Upper lobe of left lung (tissue), 6 donors: ENCODE measurements at places on chromosomes 13 and 19. TPM values are rescaled to one million over a fixed set of nuclear protein-coding genes. Genes with fewer than 3 reads are reported as not detected.

DNA sequence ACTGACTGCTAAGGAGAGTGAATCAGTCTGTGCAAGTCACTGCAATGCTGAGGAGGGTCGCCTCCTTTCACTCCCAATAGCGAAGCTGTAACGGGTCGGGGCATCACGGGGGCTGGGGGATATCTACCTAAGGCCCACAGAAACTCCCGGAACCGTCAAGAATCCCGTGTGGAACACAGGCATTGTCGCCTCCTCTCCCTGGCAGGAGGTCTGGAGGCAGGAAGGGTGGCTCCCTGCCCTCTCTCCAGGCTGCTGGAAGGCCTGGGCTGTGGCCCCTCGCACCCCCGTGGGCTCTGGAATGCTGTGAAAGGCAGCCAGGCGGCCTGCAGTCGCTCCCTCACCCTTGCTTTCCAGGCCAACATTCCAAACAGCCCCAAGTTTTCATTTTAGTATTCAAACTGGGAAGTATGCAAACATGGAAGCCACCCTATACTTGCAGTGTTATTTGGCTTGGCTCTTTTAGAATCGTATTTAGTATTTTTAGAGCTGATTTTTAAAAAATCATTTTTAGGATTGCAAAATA lies 109.4 kb downstream of the CRYL1 start:
- peak; percentile 17 for DNase-seq

DNA sequence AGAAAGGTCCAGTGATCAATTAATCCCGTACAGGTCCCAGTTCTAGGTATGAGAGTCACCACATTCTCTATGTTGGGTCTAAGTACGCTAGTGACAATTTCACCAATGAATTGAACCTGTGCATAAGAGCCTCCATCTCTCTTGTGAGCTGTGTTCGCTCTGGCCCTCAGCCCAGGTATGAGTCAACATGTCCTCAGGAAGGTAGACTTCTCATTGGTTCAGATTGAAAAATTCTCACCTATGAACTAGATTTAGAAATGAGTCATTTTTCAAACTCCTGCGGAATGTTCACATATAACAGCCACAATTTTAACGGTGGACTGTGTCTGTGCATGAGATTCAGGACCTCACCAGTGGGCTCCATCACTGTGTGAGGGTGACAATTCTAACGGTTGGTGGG lies 12.7 kb upstream of the ZNF43 start:
- no peak for DNase-seq

The RFPL4AL1 gene
- total RNA-seq: not detected

The GPX4 gene
- total RNA-seq: 370 TPM

DNA sequence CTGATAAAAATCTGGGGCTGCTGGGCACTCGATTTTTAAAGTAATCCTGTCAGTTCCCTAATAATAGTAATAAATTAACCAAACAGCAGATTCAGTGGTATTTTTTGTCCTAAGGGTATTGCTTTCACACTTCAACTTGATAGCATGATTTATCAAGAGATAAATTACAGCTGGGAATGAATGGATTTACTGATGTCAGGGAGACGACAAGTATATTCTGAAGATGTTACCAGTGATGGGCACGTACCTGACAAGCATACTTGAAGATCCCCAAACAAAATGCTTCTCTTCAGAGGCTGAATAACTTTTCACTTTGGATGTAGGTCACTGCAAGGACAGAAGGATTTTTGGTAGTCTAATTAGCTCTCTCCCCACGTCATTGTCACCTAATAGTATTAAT lies 82.0 kb downstream of the OLFM4 start:
- DNase-seq: no peak

- no peak for DNase-seq
Measured at GRCh38 chr13:28485551-28485950, 9.4 kb downstream of the FLT1 start.

The POU2F2 gene
- total RNA-seq: 1.3 TPM

DNA sequence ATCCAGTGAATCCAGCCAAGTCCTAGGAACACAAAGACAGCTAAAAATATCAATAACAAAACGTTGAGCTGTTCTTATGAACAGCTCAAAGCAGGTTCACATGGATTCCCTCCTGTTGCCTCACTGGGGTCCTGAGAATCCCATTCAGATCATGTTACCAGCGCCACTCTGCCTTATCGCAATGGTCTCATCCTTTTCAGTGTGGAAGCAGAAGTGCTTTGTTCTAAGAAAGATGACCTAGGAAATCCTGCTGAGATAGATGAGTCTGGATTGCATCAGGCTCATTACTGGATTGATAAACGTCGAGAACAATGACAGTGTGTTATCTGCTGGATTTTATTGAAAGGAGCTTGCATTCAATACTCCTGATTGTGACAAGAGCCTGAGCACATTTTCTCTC lies 87.0 kb downstream of the SLAIN1 start:
- DNase-seq: no peak

- DNase-seq: no peak
Measured at GRCh38 chr13:100552755-100553154, 35.8 kb downstream of the GGACT start.

- DNase-seq: peak; percentile 68
Measured at GRCh38 chr19:45097776-45098520, 5.0 kb downstream of the PPP1R37 start.

The TJP3 gene
- 46.3 TPM for total RNA-seq

- no peak for DNase-seq
Measured at GRCh38 chr13:110061270-110061669, 245.7 kb downstream of the COL4A1 start.

- peak; percentile 53 for DNase-seq
Measured at GRCh38 chr13:110475550-110476219, 85.8 kb downstream of the RAB20 start.

The CYP4F8 gene
- not detected for total RNA-seq

DNA sequence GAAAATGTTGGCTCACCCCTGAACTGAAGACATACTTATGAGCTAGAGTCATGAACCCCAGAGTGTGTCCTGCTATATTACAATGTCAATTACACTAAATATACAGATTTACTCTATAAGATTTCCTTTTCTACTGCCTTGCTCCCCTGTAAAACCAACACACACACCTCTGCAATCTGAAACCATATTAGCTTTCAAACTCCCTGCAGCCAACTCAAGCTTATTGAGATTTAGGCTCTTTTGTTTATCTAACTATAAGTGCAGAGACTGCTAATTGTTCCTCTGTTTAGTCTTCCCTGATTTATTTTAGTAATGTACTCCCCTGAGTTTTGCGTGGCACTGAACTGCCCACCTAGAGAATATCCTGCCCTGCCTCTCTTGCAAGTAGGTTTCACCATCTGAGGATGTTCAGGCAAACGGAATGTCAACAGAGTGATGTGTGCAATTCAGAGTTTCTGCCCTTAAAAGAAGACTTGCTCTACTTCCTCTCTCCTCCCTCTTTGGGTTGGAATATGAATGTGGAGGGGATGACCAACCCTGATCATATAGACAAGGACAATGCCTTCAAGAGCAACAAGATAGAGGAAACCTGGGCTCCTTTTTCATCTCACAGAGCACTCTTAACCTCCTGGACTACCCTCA lies 22.3 kb downstream of the FAM216B start:
- no peak for DNase-seq

DNA sequence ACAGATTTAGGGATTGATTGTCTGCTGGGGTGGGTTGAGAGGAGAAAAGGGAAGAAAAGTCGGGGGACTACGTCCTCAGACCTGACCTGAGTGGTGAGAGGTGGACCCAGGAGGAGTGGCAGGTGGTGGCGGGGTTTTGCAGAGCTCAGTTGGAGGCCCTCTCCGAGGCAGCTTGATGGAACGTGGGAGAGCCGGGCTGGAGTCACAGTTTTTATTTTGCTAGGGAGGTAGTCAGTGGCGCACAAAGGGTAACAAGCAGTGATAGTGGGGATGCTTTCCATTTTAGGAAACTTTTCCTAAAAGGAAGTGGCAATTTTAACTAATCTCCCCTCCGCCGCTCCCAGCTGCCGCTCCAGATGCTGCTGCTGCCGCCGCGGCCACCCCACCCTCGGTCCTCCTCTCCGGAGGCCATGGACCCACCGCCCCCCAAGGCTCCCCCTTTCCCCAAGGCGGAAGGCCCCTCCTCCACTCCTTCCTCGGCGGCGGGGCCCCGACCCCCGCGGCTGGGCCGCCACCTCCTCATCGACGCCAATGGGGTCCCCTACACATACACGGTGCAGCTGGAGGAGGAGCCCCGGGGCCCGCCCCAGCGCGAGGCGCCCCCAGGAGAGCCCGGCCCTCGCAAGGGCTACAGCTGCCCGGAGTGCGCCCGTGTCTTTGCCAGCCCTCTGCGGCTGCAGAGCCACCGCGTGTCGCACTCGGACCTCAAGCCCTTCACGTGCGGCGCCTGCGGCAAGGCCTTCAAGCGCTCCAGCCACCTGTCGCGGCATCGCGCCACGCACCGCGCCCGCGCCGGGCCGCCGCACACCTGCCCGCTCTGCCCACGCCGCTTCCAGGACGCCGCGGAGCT lies 1.1 kb upstream of the ZNF581 start:
- DNase-seq: peak; percentile 89

DNA sequence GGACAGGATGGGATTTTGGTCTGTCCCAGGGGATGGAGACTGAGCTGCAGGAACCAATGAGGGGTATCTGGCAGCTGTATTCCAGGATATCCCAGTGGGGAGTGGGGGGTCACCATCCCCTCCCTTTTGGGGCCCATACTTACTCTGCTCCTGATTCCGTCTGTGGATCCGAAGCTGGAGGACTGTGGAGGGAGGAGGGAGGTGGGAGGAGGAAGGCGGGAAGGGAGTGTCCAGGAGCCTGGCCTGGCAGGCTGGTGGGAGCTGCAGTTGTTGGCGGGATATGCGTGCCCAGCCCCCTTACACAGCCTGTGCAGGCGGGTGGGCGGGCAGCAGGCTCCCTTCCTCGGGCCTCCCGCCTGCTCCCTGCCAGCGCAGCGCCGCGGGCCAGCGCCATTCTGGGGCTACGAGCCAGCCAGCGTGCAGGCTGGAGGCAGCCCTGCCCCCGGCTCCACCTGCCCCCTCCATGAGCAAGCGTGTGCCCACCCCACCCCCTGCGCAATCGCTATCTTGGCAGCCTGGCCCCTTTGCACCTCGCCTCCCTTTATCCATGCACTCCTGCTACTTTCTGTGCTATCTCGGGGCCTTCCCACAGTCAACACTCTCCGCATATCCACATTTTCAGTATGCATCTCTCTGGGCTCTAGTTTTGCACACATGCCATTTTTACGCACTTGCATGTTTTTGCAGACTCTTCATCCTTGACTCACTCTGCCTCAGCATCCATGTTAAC lies 2.8 kb downstream of the MAMSTR start:
- no peak for DNase-seq

GRCh38 chr13:31801088-31801487 lies 61.8 kb downstream of the RXFP2 start:
- DNase-seq: no peak

The ZNF575 gene
- 1.9 TPM for total RNA-seq

DNA sequence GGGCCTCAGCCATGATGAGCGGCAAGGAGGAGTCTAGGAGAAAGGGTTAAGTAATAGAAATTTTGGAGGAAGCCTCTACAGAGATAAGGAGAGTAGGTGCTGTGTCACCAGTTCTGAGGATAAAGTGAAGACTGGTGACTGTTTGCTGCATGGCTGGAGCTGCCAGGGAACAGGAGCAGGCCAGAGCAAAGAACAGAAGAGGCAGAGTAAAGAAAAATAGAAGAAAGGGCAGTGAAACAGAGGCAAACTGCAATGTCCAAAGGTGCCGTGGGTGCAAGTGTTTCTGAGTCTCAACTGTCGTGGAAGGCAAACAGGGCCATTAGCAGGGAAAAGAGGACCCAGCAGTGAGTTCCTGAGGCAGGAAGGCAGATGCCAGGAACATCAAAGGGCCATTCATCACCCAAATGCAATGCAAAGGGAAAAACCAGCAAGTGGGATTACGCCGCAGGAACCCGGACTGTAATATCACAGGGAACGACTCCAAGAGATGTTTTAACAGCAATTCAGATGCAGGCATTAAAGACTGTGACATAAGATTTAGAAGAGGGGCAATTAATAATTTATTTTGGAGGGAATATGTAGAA lies 318.3 kb downstream of the FOXO1 start:
- no peak for DNase-seq

GRCh38 chr19:57949296-57949695 lies 1.8 kb upstream of the ZNF256 start:
- DNase-seq: no peak

The LIN37 gene
- 14.7 TPM for total RNA-seq

DNA sequence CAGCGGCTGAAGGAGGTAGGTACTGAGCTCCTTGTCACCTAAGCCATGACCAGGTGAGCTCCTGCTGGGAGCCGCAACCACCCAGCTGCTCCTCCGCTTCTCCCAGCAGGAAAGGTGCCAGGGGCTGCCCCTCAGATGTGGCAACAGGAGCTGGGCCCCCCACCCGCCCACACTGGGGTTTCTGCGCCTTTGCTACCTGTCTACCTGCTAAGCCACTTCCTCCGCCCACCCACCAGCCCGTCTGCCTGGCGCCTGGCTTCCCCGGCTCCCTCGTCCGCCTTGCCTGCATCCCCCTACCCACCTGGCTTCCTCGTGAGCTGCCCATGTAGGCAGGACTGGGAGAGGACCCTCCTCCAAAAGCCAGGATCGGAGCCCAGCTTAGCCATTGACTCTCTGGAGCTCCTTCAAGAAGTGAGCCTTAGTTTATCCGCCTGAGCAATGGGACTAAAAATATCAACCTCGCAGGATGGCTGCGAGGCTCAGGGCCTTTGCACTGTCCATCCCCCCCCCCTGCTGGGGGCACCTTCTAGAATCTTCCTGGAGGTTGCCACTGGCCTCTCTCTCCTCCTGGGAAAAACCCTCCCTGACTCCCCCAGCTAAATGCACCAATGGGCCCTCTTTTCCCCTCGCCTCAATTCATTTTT lies 55.8 kb upstream of the KLF2 start:
- peak; percentile 72 for DNase-seq

DNA sequence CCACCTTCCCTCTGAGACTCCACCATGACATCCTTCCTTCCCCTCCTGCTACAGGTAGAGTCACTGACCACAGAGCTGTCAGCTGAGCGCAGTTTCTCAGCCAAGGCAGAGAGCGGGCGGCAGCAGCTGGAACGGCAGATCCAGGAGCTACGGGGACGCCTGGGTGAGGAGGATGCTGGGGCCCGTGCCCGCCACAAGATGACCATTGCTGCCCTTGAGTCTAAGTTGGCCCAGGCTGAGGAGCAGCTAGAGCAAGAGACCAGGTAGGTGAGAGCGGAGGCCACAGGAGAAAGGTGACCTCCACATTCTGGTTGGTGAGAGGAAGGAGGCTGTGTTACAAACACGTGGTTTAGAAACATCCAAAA lies 27.6 kb downstream of the KCNC3 start:
- no peak for DNase-seq

- no peak for DNase-seq
Measured at GRCh38 chr13:76609643-76610042, 276.6 kb downstream of the KCTD12 start.

DNA sequence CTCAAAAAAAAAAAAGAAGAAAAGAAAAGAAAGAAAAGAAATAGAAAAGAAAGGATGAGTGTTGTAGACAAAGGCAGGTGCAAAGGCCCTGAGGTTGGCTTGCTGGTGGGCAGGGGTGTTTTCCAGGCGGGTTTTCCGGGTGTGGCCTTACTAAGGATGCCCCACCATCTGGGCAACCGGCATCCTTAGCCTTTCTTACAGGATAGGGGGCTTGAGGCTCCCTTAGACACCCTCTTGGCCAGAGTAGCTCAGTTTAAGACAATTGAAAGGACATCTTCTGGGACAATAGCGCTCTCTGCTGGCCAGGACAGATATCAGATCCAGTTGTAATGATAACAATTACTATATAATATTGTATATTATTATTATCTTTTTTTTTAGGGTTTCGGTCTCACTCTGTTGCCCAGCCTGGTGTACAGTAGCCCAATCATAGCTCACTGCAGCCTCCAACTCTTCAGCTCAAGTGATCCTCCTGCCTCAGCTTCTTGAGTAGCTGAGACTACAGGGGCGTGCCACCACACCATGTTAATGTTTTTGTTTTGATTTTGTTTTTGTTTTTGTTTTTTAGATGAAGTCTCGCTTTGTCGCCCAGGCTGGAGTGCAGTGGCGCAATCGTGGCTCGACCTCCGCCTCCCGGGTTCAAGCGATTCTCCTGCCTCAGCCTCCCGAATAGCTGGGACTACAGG lies 1.4 kb upstream of the QTRT1 start:
- DNase-seq: peak; percentile 47
